ENCODE measurements at places on chromosomes 3 and 15.

GRCh38 chr3:48463703-48464102, 17.2 kb downstream of the ATRIP start:
- DNase-seq: no peak

DNA sequence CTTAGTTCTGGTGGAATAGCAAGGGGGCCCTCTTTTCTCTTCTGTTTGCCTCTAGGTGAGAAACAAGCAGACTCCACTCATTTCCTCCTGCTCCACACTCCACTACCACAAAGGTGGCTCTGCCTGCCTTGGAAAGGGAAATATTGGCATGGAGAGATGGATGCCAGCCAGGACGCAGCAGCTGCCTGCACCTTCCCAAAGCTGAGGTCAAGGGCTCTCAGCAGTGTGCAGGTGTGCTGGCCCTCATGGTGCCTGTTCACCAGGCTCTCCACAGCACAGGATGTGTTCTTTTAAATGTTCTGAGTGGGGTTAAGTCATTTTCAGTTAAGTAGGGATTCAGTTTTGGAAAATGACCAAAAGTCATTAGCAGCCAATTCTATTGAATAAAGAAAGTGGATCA, 211.2 kb upstream of the STRIT1 start:
- DNase-seq: peak; percentile 86

DNA sequence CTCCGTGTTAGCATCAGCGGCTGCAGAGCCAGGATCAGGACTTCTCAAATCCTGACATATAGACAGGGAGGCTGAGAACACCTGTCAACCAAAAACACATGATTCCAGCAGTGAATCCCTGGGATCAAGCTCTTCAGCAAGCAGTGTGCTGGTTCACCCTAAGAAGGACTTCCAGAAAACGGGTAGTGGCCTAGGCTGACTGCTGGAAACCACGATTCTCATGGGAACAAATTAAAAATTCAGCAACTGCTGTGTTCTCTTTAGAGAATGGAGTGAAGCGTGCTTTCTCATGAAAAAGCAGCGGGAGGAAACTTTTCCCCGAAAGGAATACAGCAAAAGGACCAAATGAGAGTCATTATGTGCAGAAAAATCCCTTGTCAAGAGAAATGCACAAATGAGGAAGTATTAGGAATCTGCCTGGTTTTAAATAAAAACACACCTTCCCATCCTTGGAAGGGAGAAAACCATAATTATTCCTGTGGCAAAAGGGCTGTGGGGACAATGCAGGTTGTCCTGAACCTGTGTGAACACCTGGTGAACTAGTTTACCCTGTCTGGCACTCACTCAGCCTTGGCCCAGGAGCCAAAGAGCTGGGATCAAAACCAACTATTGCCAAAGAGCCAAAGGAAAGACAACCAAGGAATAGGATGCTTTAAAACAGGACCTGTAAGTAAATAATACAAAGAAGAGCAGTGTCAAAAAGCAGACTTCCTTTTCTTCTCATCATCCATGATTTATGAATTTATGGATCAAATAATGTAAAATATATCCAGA, 13.4 kb downstream of the IL12A start:
- no peak for DNase-seq

GRCh38 chr3:33149342-33149741, 35.5 kb downstream of the CRTAP start:
- DNase-seq: no peak

DNA sequence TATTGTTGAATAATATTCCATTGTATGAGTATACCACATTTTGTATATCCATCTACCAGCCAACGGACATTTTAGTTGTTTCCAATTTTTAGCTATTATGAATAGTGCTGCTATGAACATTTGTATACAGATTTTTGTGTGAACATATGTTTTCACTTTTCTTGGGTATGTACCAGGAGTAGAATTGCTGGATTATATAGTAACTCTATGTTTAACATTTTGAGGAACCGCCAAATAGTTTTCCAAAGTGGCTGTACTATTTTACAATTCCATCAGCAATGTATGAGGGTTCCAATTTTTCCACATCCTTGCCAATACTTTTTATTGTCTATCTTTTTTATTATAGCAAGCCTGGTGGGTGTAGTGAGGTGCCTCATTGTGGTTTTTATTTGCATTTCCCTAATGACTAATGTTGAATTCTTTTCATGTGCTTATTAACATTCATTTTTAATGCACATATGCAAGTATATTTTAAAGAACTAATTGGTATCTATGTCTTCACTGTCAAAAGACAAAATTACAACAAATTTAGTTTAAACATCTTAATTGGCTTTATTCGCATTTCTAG, 77.5 kb upstream of the PIAS1 start:
- no peak for DNase-seq

GRCh38 chr15:50064673-50065072, 54.4 kb downstream of the ATP8B4 start:
- no peak for DNase-seq

GRCh38 chr15:59642351-59642750, 15.0 kb downstream of the GTF2A2 start:
- no peak for DNase-seq

DNA sequence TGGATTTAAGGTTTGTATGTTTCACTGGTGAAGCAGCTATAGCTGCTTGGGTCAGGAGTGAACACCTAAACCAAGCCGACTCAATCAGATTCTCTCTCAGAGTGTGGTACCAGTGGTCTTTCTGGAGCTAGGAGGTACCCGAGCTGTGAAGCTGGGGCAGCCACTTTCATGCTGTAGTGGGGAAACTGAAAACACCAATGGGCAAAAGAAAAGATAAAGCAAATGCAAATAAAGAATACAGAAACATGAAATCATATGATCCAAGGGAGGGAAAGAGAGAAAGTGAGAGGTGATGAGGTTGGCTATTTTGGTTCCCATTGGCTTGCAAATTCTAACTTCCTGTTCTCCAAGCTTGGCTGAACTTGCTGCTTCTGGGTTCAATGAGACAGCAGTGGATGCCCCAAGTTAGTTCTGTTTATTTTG, 212.3 kb upstream of the CFAP20DC start:
- DNase-seq: no peak

- DNase-seq: no peak
These were observed 42.8 kb downstream of the SEMA3G start for GRCh38 chr3:52402101-52402521.

DNA sequence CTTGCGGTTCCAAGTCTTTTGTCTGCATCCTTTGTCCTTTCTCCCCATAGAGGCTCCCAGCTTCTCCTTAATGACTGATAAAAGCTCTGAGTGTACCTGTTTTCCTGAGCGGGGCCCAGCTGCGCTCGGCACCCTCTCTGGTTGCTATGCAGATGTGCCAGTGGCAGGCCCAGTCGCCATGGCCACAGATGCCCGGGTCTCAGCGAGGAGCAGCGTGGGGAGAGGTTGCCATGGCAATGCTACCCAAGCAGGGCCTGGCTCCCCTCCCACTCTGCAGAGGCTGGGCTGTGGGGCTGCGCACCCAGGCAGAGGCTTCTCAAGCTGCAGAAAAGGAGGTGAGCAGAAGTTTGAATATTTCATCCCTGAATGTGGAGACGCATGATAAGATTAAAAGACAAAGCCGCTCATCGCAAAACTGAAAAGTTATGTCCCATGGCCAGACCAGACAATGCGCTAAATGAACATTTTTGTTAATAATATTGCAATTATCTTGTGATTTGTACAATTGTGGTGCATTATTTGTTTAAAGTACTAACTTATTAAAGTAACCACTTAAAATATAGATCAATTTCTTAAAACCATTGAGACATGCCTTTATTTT, 66.1 kb downstream of the TPRA1 start:
- no peak for DNase-seq

- no peak for DNase-seq
These were observed 586.8 kb downstream of the EDEM1 start for GRCh38 chr3:5774337-5774736.

DNA sequence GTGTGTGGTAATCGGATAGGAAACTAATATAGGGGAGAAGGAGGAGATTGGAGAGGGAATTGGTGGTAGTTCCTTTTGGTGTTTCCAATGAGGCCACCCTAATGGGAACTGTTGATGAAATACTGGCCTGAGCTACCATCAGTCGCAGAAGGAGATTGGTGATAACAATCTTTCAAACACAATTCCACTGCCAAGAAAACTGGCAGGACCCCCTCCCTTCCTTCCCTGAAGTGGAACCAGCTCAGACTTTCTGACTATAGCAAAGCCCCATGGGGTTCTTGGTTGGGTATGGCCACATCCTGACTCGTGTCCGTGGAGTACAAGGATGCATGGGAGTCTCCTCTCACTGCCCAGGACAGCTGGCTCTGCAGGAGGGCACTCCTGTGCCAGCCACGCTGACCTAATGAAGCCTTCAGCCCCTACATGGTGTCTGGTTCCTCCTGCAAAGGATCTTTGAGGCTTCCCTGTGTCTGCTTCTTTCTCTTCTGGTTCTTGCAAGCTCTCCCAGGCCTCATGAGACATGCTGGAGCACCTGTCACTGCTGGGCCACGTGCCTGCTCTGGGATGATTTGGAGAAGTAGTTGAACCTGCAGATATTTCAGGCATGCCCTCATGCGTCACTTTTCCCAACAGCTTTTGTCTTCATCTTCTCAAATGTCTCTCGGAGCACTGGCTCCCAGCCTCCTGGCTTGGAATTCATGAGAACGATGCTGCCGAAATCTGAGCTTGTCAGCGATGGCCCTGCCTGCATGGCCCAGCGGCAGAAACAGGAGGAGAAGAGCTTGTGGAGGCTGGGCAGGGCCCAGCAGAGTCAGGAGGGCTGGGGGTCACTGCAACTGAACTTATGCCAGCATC, 90.0 kb upstream of the ADPGK start:
- no peak for DNase-seq

DNA sequence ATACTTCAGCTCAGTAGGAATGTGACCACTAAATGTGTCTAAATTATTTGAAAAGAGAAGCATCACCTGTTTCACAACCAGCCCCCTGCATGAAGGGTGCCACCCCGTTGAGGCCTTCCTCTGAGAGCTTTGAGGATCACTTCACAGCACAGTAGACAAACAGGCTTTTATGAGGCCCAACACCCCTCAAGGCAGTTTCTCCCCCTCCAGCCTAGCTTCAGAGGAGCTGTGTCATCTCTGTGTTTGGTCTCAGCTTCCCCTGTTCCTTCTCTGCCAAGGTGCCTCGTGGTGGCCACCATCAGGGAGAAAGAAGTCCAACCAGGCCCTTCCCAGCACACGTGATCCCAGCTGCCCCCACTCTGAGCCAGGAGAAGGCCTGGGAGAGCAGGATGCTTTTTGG, 21.6 kb upstream of the DUSP7 start:
- peak; percentile 21 for DNase-seq

DNA sequence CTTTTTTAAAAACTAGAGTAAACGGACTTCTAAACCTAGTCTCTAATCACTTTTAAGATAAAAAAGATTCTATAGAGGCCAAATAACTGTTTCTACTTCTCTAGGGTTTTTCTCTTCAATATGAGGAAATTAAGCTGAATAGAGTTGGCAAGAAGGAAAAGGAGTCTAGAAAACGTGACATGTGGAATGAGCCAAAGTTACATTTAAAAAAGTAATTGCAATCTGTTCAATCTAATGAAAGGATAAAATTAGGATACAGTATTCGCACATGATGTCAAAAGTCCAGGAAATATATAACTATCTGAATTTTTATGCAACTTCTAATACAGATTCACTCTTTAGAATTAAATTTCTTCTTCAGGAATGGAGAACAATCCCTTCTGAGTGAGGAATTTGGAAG, 300.1 kb downstream of the ULK4 start:
- no peak for DNase-seq

DNA sequence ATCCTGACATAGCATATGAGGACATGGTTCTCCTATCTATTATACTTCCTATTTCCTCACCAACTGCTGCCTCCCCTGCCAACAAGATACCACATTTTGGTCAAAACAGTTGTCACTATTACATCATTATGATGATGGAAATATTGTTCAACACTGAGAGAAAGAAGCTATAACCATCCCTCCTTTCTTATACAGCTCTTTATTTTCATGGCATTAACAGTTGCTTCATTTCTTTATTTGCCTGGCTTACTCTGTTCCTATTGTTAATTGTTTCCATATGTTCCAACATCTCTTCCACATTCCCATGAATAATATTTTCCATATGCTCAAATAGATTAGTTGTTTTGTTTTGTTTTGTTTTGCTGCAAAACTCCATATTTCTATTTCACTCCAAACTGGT, 40.8 kb upstream of the FILIP1L start:
- no peak for DNase-seq

DNA sequence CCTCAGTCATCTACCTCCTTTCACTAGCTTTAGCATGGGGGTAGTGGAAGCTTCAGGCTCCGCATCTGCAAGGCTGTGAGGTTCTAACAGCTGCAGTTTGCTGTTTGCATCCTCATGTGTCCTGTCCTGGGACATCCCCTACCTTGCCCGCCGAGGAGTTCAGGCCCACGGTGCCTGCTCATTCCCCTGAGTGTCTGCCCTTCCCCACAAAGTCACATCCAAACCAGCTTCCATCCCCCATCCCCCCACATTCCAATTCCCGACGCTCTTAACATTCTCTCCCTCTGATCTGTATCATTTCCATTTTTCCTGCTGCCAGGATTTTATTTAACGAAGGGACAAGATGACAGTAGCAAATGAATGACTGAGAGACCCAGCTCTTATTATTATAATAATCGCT, 43.8 kb downstream of the HRH1 start:
- DNase-seq: no peak

GRCh38 chr15:95470529-95470928, 860.0 kb upstream of the NR2F2 start:
- DNase-seq: no peak

DNA sequence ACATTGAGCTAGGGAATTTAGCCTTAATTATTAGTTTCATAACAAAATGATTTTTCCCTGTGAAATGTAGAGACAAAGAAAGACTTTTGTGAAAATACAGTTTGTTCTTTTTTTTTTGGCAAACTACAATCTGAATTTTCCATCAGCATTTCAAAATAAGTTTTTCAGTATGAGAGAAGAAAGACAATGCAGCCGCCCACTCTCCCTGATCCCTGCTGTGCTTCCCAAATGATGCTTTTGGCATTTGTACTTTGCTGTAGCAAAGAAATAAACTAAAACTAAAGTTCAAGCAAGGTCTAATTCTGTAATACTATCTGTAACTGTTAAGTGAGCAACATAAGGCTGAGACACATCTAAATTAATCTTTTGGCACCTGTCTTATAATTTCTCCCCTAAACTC, 782.2 kb downstream of the VGLL3 start:
- DNase-seq: no peak

GRCh38 chr3:170496026-170496867, 77.6 kb downstream of the CLDN11 start:
- DNase-seq: no peak

DNA sequence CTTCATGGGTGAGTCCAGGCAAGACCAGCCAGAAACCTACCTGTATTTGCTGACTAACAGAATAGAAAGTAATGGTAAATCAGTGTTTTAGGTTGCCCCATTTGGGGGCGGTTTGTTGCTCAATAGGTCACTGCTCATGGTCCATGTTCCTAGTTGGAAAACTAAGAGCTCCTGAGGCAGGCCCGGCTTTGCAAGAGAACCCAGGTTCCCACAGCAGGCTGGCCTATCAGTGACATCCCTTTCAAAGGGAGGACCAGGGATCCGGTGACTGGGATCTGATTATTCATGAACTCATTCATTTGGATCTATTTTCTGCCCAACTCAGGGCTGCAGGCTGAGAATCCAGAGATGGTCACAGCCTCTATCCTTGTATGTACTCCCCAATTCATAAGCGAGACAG, 163.9 kb downstream of the WNT7A start:
- DNase-seq: no peak

- DNase-seq: no peak
These were observed 600 bp downstream of the FBXO45 start for GRCh38 chr3:196569003-196569516.

- no peak for DNase-seq
These were observed 8.4 kb upstream of the PLA2G4D start for GRCh38 chr15:42102646-42103235.

GRCh38 chr3:188940573-188940932, 231.2 kb upstream of the TPRG1 start:
- DNase-seq: no peak

Measured in NCI-H510A treated with DMSO at 0.1 percent for 48 hours (cell line).